ENCODE measurements at places on chromosomes 6 and 20.
A peak's percentile ranks its signal among the peaks of the same experiment; 100 is the strongest.

DNA sequence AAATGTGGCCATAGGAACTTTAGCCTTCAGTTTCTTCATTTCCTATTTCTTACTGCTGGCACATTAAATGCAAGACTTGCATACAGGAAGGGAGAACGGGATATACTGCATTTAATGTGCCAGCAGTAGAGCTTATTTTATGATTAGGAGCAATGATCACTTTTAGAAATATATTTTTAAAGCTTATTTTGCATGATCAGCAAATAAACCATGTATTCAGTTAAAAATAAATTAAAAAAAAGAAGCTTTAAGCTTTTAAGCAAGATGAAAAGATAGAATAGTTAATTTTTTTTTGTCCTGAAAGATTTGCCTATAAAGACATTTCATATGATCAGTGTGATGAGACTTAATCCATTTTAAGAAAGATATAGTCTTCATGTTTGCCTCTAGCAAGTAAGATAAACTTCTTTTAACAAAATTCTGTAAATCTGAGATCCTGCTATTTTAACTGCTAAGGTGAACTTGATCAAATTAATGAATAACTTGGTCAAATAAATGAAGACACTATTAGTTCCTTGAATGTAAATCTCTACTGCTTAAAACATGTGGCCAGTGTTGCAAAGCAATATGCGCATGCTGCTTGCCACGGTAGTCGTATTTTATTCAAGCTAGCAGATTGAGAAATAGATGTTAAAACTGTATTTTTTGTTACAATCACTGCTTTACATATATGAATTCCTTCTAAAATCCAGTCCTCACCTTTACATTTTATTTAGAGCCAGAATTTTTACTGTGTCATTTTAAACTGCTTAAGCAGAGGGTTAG lies 36.2 kb upstream of the HCRTR2 start:
- no peak for DNase-seq

GRCh38 chr20:13284830-13285229 lies 63.8 kb downstream of the ISM1 start:
- no peak for DNase-seq

GRCh38 chr6:119179842-119180241 lies 101.4 kb upstream of the FAM184A start:
- DNase-seq = no peak

GRCh38 chr20:56372850-56373249 lies 14.1 kb downstream of the FAM210B start:
- no peak for DNase-seq

GRCh38 chr6:87721311-87721710 lies 19.3 kb upstream of the AKIRIN2 start:
- no peak for DNase-seq

GRCh38 chr6:109389650-109390274 lies 7.5 kb upstream of the CD164 start:
- DNase-seq = no peak

DNA sequence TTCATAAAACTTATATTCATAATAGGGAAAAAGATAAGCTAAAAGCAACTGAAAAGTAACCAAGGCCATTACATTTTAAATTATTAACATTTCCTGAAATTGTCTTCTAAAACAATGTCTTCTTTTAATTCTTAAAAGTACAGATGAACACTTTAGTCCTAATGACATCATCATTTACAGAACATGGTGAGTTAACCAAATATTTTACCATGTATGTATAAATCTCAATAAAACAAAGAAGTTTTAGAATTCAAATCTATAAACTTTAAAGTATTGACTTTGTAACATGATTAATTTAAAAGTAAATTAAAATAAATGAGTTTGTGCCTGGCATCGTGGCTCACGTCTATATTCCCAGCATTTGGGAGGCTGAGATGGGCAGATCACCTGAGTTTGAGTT lies 125.9 kb upstream of the PRSS16 start:
- DNase-seq = no peak

DNA sequence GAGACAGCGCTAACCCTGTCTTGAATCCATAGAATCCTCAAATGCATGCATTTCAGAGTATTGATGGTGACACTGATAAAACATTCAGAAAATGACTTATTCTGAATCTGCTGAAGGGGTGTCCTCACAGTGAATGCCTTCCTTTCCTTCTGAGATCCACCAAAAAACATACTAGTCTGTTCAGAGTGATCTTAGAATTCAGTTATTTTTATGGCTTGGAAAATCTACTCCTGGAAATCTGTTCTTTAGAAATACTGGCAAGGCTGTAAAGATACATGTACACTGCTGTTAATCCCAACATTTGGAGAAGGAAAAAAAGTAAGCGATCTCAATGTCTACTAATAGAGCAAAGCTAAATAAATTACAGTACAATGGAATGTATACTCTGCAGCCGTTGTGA lies 672.6 kb upstream of the AGPAT4 start:
- no peak for DNase-seq

DNA sequence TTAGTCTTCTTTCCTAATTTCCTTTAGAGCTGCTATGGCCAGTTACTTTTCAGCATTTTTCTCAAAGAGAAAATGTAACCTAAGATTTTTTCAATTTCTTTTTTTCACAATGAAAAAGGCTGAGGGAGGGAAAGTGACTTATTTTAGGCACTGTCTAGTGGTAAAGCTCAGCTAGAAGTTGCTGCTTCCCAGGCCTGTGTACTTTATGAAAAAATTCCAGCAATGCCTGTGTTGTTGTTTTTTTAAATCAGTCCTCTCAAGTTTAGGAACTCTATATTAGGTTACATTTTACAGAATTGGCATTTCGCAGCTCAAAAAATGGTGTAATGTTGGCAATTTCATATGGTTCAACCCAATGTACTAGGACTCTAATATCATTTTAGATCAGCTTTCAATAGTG lies 269.6 kb downstream of the ARID1B start:
- no peak for DNase-seq

DNA sequence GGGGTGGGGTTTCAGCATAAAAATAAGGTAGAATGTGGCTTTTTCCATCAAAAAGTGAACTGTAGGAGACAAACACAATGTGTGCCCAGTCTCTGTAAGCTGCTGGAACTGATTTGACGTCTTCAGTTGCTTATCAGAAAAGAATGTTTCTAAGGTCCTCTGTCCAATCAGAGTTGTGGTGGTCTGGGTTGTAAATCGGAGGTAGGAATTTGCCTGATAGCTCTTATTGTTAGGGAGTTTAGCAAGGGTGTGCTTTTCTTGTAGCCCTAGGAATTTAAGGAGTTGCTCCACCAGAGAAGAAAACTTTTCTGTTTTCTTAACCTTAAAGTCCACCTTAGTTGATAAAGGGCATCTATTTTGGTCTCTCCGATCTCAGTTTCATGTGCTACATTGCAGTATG lies 10.4 kb upstream of the SSTR4 start:
- DNase-seq = no peak

- no peak for DNase-seq
These were observed 413.7 kb upstream of the SULF2 start for GRCh38 chr20:48198929-48199451.

GRCh38 chr6:71602385-71603007 lies 283.9 kb upstream of the RIMS1 start:
- no peak for DNase-seq

GRCh38 chr20:38833857-38834164 lies 28.3 kb downstream of the PPP1R16B start:
- DNase-seq = no peak

GRCh38 chr6:105884011-105884410 lies 202.1 kb upstream of the PRDM1 start:
- no peak for DNase-seq

DNA sequence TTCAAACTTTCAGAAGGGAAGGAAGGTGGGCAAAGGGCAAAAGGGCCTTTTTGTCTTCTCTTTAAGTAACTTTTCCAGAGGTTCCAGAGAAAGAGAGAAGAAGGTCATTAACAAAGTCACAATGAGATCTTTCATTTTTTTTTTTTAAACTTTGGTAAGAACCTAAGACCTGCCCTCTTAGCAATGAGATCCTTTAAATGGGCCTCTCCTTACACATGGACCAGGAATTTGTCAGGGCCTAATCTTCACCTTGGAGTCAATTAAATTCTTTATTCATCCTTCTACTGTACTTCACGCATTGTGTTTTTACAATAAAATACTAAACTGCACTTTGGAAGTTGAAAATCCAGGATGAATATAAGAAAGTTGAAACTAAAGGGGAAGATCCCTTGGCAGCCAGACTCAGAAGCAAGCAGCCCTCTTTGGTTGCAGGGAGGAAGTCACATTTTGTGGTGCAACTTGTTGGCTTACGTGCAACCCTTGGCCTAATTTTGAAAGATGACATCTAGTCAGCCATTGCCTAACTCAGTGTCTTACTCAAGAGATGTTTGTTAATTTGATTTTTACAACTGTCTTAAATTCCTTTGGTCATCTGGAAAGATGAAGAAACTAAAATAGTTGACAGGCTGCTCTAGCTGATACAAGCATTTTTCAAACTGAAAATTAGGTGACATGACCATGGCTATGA lies 11.9 kb upstream of the TMEM170B start:
- no peak for DNase-seq

- peak; percentile 30 for DNase-seq
These were observed 108.5 kb downstream of the LY86 start for GRCh38 chr6:6696867-6697531.

DNA sequence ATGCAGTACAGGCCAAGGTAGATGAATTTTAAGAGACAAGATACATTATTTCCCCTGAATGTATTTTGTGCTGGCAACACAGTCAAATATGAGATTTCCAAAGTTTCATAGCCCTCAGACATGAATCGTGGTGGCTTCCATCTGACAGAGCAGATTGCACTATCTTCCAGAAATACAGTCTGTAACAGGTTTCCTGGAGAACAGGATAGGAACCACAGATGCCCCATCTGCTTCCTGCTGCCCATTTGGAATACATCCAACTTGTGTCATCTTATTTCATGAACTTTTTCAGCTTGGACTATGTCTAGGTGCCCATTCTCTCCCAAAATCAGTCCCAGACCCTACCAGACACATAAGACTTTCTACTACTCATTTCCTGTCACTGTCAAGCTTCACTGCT lies 426.0 kb downstream of the KIF16B start:
- DNase-seq = no peak

GRCh38 chr6:158358450-158359077 lies 46.3 kb downstream of the TULP4 start:
- no peak for DNase-seq

GRCh38 chr6:159875194-159875593 lies 15.6 kb upstream of the MAS1 start:
- no peak for DNase-seq

DNA sequence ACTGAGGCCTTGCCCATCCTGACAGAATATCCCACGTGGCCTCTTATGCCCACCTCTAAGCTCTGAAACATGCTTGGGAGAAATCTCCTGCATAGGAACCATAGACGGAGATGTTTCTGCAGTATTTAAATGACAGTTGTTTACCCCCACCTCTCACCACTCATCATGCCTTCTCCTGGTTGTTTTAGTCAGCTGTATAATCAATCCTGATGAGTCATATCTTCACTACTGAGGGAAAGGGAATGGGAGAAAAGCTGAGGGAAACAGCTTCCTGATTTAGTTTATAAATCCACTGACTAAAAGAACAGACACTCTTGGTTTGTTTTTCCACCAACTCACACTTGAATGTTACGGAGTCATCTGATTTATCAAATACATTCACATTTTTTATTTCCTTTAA lies 113.2 kb upstream of the TENT5A start:
- DNase-seq = no peak

GRCh38 chr20:58985656-58986055 lies 4.6 kb downstream of the NELFCD start:
- no peak for DNase-seq

GRCh38 chr6:138970856-138971425 lies 17.1 kb downstream of the REPS1 start:
- DNase-seq = no peak

DNA sequence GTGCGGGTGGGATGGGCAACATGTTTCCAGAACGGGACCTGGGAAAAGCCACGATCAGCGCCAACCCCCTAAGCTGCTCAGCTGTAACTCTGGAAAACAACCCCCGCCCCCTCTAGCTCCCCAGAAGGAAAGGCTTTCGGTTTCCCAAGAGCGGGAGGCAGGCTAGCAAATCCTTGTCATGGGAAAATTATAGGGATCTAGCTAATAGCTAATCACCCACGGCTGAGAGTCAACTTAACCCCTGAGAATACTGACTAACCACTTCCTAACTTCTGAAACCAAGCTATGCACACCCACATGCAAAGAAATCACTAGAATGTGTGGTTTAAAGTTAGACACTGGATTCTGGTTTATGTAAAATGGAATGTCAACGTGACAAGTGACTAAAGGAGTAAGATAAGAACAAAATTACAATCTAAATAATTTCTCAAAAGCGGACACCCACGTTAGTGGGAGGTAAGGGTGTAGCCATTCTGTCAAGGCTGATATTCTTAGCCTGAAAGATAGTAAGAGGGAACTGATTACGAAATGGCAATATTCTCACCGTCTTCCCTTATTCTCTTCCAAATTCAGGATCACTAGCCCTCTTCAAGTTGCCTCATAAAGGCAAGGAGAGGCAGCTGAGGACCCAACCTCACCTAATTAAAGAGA lies 20.1 kb downstream of the JAG1 start:
- no peak for DNase-seq

DNA sequence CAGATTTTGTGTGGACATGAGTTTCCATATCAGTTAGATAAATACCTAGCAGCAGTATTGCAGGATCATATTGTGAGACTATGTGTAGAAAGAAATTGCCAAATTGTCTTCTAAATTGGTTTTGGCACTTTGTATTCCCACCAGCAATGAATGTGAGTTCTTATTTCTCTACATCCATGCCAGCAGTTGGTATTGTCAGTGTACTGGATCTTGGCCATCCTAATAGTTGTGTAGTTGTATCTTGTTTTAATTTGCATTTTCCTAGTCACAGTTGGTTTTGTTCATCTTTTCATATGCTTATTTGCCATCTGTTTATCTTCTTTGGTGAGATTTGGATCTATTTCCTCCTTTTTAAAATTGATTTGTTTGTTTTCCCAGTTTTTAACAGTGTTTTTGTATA lies 154.7 kb upstream of the HCRTR2 start:
- DNase-seq = no peak

- DNase-seq = no peak
These were observed 24.8 kb downstream of the RNF146 start for GRCh38 chr6:127291495-127291894.
